ENCODE measurements at places on chromosomes 7 and 10. TPM values are rescaled to one million over a fixed set of nuclear protein-coding genes. Genes with fewer than 3 reads are reported as not detected.
A peak's percentile ranks its signal among the peaks of the same experiment; 100 is the strongest.

DNA sequence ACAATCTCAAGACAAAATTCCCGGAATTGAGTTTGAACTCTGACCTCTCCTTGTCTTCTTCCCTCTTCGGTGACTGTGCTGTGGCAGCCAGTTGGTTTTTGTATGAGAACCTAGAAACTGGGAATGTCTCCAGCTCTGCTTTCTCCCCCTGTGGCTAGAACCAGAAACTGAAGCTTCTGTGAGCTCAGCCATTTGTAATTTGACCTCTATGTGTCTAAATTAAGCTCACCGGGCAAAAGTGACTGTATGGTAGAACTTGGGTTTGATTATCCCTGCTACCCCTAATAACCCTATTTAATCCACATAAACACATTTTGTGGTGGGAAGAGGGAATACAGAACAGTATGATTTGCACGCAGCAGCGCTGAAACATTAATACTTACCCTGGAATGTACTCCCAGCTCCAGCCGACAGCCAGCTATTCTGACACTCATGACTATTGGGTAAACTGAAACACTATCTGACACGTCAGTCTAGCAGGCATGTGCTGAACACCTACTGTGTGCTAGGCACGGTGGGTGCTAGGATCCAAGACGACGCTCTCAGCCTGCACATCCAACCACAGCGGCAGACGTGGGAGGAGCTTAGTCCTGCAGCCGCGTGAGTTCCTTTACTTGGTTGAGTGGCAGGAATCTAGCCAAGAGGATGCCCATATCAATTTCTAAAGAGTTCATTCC lies 324.8 kb downstream of the SFMBT2 start:
- no peak for DNase-seq

GRCh38 chr7:47489624-47490023 lies 92.3 kb downstream of the TNS3 start:
- no peak for DNase-seq

DNA sequence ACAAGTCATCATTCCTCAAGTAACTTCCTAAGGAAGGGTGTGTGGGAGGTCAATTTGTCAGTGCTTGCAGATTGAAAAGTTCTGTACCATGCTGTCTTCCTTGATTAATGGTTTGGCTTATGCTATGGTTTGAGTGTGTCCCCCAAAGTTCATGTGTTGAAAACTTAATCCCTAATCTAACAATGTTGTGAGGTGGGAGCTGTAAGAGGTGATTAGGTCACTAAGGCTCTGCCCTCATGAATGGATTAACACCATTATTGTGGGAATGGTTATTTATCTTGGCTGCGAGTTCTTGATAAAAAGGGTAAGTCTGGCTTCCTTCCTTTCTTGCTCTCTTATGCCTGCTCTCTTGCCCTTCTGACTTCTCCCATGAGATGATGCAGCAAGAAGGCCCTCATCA lies 29.3 kb upstream of the TMEM229A start:
- no peak for DNase-seq

GRCh38 chr7:18289788-18290187 lies 205.8 kb upstream of the HDAC9 start:
- DNase-seq: no peak

DNA sequence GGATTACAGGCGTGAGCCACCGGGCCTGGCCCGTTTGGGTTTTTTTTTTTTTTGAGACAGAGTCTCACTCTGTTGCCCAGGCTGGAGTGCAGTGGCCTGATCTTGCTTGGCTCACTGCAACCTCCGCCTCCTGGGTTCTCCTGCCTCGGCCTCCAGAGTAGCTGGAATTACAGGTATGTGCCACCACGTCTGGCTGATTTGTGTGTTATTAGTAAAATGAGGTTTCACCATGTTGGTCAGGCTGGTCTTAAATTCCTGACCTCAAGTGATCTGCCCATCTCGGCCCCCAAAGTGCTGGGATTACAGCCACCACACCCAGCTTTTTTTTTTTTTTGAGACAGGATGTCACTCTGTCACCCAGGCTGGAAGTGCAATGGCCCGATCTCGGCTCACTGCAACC lies 5.9 kb upstream of the BAIAP2L1 start:
- no peak for DNase-seq

DNA sequence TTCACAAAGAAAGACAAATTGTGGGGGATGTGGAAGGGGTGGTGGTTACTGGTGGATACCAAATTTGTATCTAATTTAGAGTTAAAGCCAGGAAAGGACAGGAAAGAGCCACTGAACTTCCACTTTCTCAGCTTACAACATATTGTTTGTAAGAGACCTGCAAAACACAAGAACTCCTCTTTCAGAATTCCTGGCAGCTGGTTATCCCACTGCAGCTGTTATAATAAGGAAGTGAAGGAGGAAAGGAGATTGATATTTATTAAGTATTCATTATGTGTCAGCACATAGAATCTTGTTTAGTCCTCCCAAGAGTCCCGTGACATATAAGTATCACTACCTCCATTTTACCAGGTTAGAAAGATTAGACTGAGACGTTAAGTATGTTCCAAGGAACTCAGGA lies 481.7 kb downstream of the PHTF2 start:
- no peak for DNase-seq

GRCh38 chr7:102047-102711 lies 90.2 kb upstream of the FAM20C start:
- DNase-seq: no peak

- DNase-seq: no peak
These were observed 58.1 kb downstream of the CCDC3 start for GRCh38 chr10:12943425-12943824.

DNA sequence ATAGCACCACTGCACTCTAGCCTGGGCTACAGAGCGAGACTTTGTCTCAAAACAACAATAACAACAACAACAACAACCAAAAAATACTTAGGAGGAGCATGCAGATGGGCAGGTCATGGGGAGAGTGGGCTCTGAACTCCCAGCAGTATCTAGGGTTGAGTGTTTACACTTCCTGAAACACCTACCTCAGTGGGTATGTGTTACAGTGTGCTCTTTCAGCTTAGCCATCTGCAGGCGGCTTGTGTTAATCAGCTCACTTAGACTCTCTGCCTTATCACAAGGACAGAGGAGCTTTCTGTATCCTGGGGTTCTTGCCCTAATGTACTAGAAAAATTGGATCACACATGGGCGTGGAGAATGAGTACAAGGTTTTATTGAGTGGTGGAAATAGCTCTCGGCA lies 340.2 kb downstream of the KIF20B start:
- no peak for DNase-seq

GRCh38 chr7:26385240-26385639 lies 93.6 kb downstream of the SNX10 start:
- no peak for DNase-seq

DNA sequence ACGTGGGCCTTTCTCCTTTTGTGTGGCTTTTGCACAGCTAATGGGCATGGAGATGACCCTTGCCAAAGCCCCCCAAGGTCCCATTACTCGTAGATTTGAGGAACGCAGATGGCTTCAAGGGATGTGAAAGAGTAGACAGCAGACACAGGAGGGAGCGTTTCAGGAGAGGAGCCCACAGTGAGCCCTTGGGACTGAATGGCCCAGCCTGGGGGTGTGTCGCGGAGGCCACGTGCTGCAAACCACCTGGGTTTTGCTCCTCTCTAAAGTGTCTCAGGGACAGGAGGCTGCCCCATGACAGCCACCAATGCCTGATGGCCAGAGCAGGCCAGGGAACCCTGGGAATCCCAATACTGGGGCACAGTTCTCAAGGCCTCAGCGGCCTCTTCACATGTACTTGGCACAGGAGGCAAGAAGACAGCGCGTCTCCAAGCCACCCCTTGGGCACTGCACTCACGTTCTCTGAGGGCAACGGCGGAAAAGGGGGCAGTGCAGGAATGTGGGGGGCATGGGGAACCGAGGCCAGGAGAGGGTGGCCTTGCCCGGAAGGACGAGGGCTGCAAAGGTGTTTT lies 185.2 kb downstream of the WDR37 start:
- no peak for DNase-seq

- no peak for DNase-seq
These were observed 38.1 kb downstream of the SLC35B4 start for GRCh38 chr7:134278502-134279153.

DNA sequence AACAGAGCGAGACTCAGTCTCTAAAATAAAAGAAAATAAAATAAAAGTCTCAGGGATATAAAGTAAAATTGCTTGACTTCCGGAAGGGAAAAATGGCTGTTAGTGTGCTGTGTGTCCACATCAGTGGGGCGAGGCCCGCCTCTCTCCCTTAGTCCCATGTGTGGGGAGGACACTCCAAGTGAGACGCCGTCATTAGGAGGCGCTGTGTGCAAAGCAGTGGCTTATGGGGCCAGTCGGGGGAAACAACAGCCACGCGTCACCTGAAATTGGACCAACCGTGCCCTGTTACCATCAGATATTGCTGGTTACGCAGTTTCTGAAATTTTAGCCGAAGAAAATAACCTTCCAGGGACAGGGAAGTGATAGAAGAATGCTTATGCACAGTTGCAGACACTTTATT lies 15.8 kb downstream of the SFXN4 start:
- DNase-seq: no peak

DNA sequence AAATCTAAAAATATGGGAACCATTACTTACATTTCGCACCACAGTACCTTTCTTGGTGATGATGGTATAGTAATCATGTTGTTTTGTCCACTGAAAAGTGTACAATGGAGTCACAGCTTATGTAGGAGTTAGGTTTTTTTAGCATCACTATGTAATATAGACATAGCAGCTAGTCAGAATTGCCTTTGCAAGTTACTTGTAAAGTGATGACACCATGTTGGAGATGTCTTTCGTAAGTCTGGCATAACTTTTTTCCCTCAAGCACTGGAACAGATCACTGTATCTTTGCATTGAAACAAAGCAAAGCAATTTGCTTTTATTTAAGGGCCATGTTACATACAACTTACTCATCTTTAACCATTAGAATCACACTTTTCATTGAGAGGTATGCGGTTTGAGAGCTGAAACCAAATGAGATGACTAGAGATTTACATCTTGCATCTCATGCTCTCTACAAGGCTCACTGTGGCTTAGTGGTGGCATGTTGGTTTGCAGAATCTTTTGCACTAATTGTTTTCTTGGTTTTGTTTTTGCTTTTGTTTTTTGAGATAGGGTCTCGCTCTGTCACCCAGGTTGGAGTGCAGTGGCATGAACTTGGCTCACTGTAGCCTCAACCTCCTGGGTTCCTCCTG lies 18.3 kb downstream of the UBN2 start:
- no peak for DNase-seq

DNA sequence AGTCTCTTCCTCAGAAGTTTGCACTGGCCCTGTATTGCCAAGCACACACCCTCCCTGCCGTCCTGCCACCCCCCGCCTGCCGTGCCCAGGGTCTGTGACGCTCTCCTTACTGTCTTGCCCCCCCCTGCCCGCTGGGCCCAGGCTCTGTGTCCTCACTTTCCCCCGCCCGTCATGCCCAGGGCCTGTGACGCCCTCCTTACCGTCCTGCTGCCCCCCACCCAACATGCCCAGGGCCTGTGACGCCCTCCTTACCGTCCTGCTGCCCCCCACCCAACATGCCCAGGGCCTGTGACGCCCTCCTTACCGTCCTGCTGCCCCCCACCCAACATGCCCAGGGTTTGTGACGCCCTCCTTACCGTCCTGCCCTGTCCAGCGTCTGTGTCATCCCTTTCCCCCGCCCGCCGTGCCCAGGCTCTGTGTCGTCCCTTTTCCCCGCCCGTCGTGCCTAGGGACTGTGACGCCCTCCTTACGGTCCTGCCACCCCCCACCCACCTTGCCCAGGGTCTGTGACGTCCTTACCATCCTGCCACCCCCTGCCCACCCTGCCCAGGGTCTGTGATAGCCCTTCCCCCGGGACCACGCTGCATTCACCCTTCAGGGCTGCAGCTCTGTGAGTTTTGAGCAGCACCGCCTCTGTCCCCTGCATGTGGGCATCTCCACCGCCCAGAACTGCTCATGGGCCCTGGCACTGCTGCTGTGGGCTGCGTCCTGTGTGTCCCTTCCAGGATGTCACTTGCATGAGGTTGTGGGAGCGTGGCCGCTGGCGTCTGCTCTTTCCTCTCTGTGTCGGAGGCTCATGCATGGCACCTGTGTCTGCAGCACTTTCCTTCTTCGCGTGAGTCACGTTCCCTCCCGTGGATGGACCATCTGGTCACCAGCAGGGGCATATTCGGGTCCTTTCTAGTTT lies 19.3 kb upstream of the PRKAR1B start:
- DNase-seq: no peak

DNA sequence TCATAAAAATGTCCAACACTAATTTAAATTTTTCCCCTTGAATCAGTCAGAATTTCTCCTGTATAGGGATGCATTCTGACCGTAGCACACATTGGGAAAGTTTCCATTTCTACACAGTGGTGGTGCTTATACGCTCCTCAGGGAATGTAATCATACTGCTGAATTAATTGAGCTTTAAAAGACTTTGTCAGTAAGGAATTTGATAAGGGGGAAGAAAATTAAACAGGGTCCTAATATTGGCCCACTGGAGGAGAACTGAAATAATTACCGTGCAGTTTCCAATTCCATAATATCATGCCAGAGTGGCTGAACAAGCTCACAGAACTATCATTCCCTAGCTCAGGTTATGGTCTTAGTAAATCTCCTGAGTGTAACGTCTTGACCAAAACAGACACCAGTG lies 1041.9 kb downstream of the NRG3 start:
- DNase-seq: no peak

DNA sequence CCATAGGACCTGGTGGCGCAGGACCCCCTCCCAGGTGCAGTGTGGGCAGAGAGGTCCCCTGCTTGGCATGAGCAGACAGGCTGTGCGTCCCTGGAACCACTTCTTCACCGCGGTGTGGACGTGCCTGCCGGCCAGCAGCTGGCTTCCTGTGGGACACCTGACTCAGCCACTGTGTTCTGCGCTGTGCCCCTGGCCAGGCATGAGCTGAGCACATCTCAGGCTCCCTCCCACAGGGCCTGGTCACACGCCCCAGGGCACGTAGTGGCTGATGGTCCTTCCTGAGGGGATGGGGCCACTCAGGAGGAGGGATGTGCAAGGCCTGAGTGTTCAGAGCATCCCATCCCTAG lies 3.5 kb upstream of the DEPP1 start:
- DNase-seq: no peak

DNA sequence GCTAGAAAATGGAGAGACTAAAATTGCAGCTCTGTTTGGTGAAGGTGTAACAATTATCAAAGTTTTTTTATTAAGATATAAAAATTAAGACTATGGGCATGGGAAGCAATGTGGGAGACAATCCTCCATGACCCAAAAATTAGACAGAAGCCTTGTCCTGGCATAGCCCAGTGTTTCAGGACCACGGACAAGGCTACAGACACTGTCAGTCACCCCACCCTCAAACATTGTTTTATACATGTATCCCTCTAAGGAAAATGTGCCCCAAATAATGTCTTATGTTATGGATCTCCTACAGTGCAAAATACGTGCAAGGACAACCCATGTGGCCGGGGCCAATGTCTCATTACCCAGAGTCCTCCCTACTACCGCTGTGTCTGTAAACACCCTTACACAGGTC lies 24.0 kb downstream of the HABP2 start:
- peak; percentile 24 for DNase-seq

GRCh38 chr10:124644771-124645415 lies 99.3 kb downstream of the FAM53B start:
- no peak for DNase-seq

GRCh38 chr7:30155481-30155880 lies 20.7 kb downstream of the MTURN start:
- DNase-seq: no peak

The UFSP1 gene
- polyA plus RNA-seq: 3.5 TPM

The SFRP5 gene
- polyA plus RNA-seq: 110 TPM

The C7orf57 gene
- polyA plus RNA-seq: 0.03 TPM

The AMPH gene
- not detected for polyA plus RNA-seq

The TEX36 gene
- polyA plus RNA-seq: not detected

The NKX6-2 gene
- polyA plus RNA-seq: 0.03 TPM

The CUTC gene
- polyA plus RNA-seq: 21.7 TPM

The IQUB gene
- polyA plus RNA-seq: 0.22 TPM

The NCAPG2 gene
- polyA plus RNA-seq: 1.6 TPM

The OGA gene
- 26.5 TPM for polyA plus RNA-seq

The NEBL gene
- 1.4 TPM for polyA plus RNA-seq

The NPSR1 gene
- not detected for polyA plus RNA-seq

The CFTR gene
- polyA plus RNA-seq: 23.5 TPM

Data from small intestine (tissue), 16 donors.